ENCODE measurements at places on chromosomes 1 and 21. TPM values are rescaled to one million over a fixed set of nuclear protein-coding genes. Genes with fewer than 3 reads are reported as not detected.
A peak's percentile ranks its signal among the peaks of the same experiment; 100 is the strongest.

The CSTB gene
- 120 TPM for polyA plus RNA-seq

The F13B gene
- polyA plus RNA-seq, result 5.5 TPM

The PGLYRP3 gene
- polyA plus RNA-seq, result not detected

The SLFNL1 gene
- polyA plus RNA-seq, result 0.18 TPM

The HSD3B1 gene
- 38.3 TPM for polyA plus RNA-seq

The MX2 gene
- 0.90 TPM for polyA plus RNA-seq

The MAP3K7CL gene
- 0.64 TPM for polyA plus RNA-seq

The ITLN2 gene
- polyA plus RNA-seq, result 3.6 TPM

The TBX15 gene
- 1.9 TPM for polyA plus RNA-seq

The S100A2 gene
- polyA plus RNA-seq, result 6.9 TPM

The SYNC gene
- polyA plus RNA-seq, result 6.9 TPM

The FMN2 gene
- polyA plus RNA-seq, result 1.2 TPM

The ADGRL2 gene
- 45.1 TPM for polyA plus RNA-seq

The AXDND1 gene
- 0.27 TPM for polyA plus RNA-seq

The MXRA8 gene
- 242 TPM for polyA plus RNA-seq

The S1PR1 gene
- polyA plus RNA-seq, result 9.3 TPM

DNA sequence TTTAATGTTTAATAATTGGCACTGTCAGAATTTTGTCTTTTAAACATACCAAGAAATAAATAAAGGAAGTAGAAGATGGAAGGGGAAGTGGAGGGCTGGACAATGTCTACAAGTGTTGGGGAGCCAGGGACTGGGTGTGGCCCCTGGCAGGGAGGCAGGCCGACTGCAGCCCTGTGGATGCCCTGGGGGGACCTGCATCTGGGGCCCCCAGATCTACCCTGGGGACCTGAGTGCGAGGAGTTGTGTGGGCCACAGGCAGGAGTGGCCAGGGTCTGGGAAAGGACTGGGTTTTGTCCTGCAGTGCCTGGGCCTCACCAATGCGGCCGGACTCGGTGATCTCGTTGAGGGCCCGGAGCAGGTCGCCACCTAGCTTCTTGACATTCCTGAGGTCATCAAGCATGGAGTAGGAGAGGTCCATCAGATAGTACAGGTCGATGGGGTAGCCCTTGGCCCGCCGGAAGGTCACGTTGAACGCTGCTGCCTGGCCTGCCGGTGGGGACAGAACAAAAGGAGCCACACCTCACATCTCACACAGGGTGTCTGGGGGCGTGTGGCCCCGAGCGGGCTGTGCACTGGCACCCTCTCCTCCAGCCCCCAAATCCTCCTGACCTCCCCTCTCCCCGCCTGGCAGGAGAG lies 17.5 kb downstream of the ITGB2 start:
- no peak for DNase-seq

GRCh38 chr1:70895531-70895930 lies 152.1 kb downstream of the PTGER3 start:
- DNase-seq, result no peak

DNA sequence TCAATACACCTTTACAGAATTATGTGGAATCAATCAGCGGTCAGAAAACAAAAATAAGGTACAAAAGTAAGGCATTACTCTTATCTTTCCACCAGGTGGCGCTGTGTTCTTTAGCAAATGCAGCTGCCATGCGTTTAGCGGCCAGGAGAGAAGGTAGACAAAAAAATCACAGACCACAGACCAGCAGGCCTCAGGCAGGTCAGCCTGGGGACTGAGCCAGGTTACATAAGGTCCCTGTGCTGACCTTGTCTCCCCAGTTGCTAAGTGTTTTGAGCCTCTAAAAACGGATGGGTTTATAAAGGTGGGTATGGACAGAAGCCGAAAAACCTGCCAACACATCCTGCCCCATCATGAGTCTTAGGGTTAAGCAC lies 2.8 kb downstream of the RGS16 start:
- DNase-seq, result peak; percentile 91

GRCh38 chr1:225847610-225848009 lies 34.6 kb downstream of the TMEM63A start:
- DNase-seq, result peak; percentile 58

- peak; percentile 61 for DNase-seq
Observed at GRCh38 chr1:73065339-73066041, 783.2 kb upstream of the NEGR1 start.

- DNase-seq, result no peak
Observed at GRCh38 chr1:48659801-48660200, 116.9 kb downstream of the BEND5 start.

DNA sequence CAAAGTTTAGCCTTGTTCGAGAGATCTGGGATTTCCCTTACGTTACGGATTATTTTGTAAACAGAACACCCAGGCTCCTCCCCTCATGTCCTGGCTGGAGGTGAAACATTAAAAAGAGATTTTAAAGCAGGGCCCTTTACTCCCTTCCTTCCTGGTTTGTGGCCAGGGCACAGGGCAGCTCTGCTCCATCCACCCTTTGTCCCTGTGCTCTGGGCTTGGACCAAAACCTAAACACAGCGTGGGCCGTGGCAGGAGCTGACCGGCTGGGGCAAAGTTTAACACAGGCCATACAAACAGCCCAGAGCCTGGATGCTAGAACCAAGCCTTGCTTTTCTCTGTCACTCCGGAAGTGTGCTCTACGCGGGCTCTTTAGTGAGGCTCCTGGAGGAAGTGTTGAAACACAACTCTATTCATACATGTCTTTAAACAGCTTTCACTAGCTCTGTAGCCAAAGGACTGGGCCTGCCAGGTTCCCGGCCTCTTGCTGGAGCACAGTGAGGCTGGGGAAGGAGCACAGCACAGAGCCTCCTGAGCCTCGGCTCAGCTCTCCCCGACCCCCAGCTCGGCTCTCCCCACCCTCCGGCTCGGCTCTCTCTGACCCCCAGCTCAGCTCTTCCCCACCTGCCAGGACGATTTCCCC lies 84.7 kb downstream of the PDE9A start:
- peak; percentile 65 for DNase-seq

- DNase-seq, result peak; percentile 79
Observed at GRCh38 chr1:230268371-230269170, 157.6 kb downstream of the PGBD5 start.

DNA sequence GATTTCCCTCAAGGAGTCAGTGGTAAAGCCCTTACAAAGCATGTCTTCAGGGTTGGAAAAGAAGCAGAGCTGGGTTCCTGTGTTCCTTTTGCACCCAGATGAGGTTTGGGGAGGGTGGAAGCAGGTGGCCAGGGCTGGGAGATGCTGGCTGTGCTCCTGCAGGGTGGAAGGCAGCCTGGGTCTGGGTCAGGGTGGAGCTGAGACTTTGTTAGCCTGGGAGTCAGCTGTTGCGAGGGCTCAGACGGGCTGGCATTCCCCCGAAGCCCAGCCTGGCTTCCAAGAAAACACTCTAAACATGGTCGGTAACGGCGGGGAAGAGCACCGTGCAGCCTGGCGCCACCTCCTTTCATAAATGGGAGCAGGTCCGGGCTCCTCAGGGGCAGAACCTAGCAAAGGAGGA lies 43.7 kb upstream of the EPS8L3 start:
- DNase-seq, result no peak

- no peak for DNase-seq
Observed at GRCh38 chr1:193321242-193321840, 134.9 kb upstream of the B3GALT2 start.

DNA sequence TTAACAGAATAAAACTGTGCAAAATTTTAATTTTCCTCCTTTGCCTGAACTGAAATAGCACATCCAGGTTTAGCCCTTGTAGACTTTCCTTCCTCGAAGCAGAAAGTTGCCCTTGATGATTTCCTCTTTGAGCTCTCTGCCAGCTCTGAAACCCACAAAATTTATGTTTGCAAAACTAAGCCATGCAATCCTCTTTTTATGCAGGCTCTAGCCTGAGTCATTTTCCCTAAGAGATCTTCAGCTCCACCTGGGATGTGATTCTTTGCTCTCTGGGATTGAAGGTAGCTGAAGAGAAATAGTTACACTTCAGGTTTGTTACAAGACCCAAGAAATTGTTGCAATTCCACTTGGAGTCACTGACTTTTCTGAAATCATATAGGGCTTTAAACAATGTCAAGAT lies 1.4 kb upstream of the F3 start:
- DNase-seq, result no peak

DNA sequence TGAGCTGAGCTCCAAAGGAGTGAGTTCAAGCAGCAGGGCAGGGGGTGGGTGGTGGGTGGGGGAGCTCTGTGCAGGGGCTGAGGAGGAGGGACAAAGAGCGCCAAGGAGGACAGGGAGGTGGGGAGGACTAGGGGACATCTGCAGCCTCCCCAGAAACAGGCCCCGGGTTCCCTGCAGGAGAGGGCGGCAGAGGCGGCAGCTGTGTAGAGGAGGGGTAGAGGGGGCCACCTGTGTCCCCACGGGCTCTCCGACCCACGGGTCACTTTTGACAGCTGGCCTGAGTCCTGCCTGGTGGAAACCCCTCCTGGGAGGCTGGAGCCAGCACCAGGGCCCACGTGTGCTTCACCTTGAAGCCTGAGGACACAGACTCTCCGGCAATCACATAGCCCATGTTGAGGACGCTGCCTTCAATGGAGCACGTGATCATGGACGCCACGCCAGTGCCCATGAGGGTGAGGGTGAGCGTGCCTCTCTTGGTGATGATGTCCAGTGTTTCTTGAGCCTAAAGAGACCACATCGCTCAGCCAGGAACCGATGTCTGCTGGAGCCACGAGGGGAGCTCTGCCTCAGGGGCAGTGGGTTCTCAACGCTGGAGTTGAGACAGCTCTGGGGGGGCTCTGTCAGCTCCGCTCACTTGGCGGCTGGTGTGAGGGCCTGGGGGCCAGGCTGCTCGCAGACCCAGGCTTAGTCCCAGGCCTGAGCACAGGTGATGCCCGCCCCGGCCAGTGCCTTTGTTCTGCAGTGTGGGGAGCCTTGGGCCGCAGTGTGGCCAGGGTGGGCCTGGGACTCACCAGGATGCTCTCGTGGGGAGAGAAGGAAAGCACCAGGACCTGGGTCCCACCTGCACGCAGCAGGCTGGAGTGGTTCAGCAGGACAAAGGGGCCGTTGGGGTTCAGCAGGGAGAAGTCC lies 6.6 kb upstream of the TMEM52 start:
- peak; percentile 2 for DNase-seq

- peak; percentile 41 for DNase-seq
Observed at GRCh38 chr1:230153641-230154296, 86.7 kb downstream of the GALNT2 start.

GRCh38 chr1:39102537-39103327 lies 76.6 kb downstream of the NDUFS5 start:
- DNase-seq, result peak; percentile 78

DNA sequence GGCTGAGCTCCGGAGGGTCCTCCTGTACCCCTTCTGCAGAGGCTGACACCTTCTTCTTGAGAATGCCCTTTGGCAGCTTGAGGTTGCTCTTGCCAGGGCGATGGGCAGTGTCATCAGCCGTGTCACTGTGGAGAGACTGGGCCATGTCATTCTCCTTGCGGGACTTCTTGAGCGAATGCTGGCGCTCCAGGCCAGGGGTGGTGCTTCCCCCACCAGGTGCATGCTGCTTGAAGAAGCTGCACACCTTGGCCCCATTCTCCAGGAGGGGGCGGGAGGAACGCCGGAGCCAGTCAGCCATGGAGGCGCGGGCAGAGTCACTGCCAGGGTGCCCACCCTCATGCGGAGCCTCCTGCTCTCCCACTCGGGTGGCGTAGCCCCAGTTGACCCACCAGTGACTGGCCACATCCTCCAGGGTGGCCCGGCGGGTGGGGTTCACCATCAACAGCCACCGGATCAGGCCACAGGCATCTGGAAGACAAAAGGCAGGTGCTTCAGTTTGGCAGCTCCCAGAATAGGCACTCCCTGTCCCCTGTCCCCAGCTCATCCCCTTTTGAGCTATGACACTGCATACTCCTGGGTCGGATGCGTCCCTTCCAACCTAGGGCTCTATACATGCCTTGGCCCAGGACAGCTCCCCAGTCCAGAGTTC lies 17.4 kb downstream of the NUAK2 start:
- no peak for DNase-seq

DNA sequence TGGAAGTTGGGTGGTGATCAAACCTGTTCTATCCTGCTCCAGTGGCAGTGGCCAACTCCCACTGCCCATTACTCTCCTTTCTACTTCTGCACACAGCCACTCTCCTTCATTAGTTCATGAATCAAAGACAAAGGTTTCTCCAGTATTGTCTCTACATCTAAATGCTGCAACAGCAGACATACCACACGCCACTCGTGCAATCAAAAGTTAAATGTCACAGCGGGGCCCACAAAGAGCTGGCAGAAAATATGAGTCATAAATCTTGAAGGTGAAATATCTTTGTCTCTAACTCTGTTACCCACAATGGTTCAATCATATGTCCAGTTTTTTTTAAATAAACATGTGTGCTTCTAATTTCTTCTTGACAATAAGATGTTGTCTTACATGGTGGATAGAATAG lies 13.3 kb downstream of the APCS start:
- no peak for DNase-seq

GRCh38 chr1:157732755-157733154 lies 32.2 kb upstream of the FCRL3 start:
- DNase-seq, result no peak

- DNase-seq, result peak; percentile 61
Observed at GRCh38 chr1:19445417-19446342, 39.7 kb downstream of the CAPZB start.

DNA sequence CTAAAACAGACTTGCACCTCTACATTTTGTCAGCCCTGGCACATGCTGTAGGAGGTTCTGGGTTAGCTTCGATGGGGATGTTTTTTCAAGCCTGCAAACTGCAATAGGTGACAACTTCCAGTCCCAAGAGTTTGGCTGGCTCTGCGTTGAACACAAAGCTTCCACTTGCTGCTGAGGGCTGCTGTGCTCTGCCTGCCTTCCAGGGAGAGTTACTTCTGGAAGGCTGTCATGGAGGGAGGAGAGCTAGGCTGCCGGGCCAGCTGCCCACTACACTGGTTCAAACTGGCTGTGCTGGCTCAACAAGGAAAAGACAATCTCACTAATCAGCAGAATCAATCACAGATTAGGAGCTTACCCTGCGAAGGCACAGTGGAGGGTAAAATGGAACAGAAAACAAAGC lies 46.7 kb upstream of the PPP2R5A start:
- no peak for DNase-seq

DNA sequence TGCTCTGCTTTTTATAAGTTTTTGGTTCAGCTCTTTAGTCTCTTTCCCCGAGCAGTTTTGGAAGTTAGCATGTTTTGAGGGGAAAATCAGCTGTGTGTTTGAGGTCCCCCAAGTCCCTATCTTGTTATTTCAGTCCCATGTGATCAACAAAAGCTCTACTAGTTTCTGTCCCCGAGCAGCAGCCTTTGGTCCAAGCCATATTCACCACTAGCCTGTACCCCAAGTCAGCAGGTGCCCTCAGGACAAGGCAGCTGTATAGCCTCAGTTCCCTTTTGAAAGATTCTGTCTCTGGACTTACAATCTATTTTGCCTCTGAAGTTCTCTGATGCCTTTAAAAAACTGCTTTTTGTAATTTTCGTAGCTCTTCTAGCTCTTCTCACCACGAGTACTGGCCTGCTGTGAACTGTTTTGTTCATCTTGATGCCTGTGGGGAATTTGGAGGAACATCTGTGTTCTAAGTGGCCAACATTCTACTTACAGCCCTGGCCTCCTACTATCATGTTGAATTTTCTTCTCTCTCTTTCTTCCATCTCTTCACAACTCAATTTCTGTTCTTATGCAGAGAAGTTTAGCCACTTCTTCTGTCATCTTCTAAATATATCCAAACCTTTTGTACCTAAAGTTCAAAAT lies 16.7 kb downstream of the UAP1 start:
- DNase-seq, result no peak

Data from hepatocyte (in vitro differentiated cells).